ENCODE measurements at places on chromosomes 7 and 10.

GRCh38 chr10:82411416-82411815 lies 536.4 kb downstream of the NRG3 start:
- no peak for DNase-seq

- DNase-seq: no peak
Observed at GRCh38 chr10:79060641-79061255, 8.0 kb upstream of the ZMIZ1 start.

- no peak for DNase-seq
Observed at GRCh38 chr7:20112696-20113095, 104.5 kb downstream of the MACC1 start.

DNA sequence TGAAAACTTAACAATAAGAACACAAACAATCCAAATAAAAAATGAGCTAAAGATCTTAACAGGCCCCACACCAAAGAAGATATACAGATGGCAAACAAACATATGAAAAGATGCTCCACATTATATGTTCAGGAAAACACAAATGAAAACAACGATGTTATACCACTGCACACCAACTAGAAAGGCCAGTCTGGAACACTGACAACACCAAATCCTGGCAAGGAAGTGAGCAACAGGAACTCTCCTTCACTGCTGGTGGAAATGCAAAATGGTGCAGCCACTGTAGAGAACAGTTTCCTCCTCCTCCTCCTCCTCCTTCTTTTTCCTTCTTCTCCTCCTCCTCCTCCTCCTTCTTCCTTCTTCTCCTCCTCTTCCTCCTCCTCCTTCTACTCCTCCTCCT lies 12.2 kb upstream of the NCAPG2 start:
- DNase-seq: no peak

DNA sequence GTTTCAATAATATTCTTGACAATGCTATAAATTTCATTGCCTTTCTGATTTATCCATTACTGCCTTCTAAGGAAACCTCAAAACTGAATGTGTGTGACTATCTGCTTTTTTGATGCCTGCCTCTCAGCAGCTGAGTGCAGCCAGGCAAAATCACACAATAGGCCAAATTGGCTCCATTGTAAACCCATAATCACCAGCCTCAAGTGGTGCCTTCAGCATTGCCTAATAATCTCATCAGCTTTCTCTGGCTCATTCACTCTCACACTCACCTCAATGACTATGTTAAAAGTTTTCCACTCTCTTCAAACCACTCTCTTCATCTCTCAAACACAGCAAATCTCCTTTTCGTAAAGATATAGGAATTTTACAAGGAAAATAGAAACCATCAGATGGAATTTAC lies 182.5 kb upstream of the COL1A2 start:
- DNase-seq: no peak

DNA sequence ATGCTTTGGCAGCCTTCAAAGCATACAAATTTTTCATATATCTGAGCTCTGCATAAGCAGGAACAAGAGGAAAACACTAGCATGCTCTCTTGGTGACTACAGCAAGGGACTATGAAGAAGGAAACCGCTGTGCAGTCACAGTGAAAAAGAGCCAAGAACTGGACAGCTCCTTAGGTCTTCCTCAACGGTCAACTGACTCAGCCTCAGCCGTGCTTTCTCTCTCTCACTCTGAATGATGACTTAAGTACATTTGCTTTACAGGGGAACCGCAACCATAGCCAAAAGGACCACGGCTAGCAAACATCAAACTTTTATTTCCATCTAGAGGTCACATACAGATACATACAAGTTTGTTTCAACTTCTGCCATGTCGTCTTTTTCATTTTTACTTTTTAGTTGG lies 69.9 kb downstream of the HYCC1 start:
- no peak for DNase-seq

DNA sequence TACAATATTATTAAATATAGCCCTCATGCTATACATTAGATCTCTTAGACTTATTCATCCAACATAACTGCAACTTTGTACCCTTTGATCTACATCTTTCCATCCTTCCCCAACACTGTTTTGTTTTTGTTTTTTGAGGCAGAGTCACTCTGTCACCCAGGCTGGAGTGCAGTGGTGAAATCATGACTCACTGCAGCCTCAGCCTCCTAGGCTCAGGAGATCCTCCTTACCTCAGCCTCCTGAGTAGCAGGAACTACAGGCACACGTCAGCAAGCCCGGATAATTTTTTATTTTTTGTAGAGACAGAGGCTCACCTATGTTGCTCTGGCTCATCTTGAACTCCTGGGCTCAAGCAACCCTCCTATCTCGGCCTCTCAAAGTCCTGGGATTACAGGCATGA lies 53.3 kb downstream of the NT5C2 start:
- no peak for DNase-seq
